ENCODE measurements at places on chromosomes 12 and 14.
A peak's percentile ranks its signal among the peaks of the same experiment; 100 is the strongest.

GRCh38 chr14:83561261-83561660 is 1968.7 kb upstream of the FLRT2 start:
- DNase-seq, result no peak

- no peak for DNase-seq
Measured at GRCh38 chr12:51009056-51009440, 17.1 kb downstream of the SLC11A2 start.

DNA sequence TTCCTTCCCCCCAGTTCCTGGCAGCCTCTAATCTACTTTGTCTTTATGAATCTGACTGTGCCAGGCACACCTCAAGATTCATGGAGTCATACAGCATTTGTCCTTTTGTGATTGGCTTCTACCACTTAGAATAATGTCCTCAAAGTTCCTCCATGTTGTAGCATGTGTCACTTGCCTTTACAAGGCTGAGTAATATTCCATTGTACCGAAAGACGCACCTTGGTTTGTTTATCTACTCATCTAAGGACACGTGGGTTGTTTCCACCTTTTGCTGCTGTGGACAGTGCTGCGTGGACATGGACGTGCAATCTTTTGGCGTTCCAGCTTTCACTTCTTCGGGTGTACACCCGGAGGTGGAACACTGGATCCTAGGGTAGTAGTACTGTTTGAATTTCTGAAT is 33.5 kb downstream of the ANAPC7 start:
- no peak for DNase-seq

GRCh38 chr12:50104417-50105366 is 884 bp downstream of the GPD1 start:
- DNase-seq, result no peak

GRCh38 chr14:45905672-45906071 is 652.7 kb upstream of the MIS18BP1 start:
- DNase-seq, result no peak

DNA sequence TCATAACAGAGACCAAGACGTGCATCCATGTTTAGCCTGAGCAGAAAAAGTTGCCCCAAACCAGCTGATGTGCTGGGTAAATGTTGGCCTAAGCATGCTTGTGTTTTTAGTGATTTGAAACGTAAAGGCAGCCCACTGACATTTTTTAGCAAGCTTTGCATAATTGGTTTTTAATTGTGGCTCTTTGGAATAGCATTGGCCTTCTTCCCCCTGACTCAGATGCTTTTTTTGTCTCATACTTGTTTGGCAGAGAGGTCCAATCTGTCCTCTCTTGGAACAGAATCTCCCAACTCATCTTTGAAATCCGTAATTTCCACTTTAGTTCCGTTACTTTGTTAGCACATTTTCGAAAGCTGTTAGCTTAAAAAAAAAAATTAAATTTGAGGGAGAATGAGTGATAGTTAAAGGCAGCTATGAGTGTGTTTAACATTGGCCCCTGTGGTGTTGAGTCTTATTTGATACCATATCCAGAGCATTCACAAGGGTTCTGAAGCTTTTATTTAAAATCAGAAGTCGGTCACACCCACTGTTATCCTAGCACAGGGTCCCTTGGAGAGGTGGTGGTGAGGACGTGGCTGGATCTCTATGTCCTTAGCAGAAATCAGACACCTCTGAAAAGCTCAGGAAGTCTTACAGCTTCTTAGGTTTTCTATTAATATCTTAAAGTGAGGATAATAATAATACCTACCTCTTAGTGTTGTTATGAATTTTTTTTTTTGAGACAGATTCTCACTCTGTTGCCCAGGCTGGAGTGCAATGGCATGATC is 15.6 kb downstream of the JDP2 start:
- DNase-seq, result no peak

- peak; percentile 73 for DNase-seq
Measured at GRCh38 chr12:13175499-13175898, 21.0 kb upstream of the EMP1 start.

DNA sequence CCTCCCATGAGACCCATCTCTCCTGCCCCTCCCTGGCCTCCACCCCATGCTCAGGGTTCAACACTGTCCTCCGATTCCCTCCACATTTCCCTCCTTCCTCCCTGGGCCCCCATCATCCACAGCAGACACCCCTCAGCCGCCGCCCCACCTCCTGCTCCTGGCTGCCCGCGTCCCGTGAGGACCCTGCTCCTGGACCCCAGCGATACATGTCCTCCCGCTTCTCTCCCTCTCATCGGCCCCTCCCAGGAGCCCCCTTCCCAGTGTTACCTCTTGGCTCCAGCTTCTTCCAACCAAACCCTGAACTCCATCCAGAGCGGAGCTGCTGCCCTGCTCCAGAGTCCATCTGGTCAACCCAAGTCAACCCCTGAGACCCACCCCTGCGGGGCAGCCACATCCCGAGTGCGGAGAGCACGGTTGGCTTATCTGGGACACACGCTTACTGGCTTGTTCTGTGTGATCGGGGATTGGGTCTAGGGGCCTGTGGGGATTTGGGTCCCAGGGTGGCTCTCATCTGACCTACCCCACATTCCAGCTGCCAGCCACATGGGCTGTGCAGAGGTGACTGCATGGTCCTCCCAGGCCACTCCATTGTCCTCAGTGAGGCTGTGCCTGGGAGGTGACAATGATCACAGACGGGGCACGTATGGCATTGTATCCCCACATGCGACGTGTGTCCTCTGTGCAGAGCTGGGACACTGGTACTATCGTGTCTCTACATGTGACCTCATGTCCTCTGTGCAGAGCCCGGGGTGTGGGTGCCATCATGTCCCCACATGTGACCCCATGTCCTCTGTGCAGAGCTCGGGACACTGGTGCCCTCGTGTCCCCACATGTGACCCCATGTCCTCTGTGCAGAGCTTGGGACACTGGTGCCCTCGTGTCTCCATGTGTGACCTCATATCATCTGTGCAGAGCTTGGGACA is 333.6 kb downstream of the ADGRD1 start:
- DNase-seq, result no peak

GRCh38 chr14:100025111-100025510 is 40.1 kb upstream of the EVL start:
- no peak for DNase-seq

DNA sequence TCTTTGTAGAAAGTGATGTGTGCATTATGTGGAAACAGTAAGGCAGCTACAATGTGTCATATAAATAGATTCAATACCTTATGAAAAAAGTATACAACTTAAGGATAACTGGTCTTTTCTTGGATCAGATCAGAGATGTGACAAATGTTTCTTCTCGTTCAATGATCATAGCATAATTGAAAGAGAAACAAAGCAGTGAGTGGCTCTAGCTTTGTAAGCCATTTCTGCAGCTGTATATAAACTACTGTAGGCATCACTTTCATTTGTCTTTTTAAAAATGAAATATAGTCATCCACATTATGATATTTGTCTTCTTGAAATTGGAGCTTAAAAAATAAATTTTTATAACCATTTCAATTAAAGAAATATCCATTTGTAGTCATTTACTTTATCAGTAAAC is 63.8 kb upstream of the LMO3 start:
- no peak for DNase-seq

GRCh38 chr12:15988983-15989755 is 78.0 kb downstream of the DERA start:
- DNase-seq, result no peak

DNA sequence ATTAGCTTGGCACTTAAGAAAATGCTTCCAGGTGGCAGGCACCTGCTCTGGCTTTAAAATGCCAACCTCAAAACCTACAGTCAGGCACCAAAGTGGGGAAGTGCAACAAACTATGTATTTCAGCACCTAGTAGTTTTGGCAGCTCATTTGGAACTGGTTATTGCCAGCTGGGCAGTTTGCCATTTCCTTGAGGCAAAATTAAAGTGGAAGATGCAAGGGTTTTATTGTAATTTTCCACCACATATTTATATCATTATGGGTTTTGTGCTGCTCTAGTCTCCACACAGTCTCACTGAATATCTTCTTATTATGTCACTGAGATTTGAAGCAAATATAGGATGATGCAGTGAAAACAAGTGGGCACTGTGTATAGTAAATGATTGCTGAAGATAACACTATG is 117.0 kb downstream of the PRKD1 start:
- DNase-seq, result peak; percentile 23

DNA sequence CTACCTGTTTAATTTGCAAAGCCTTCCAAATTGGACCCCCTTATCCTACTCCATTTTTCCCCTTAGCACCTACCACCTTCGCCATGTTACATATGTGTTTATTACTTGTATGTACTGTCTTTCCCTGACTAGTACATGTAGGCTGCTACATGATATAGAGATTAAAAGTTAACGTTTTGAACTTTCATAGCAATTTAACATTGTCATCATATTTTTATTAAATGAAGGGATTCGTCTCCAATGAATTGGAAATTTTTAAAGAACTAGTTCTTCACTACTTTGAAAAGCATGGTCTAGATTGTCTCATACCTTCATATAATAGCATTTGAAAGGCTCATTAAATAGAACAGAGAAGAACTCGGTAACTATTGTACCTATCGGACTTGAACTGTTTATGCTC is 64.9 kb upstream of the REP15 start:
- no peak for DNase-seq

DNA sequence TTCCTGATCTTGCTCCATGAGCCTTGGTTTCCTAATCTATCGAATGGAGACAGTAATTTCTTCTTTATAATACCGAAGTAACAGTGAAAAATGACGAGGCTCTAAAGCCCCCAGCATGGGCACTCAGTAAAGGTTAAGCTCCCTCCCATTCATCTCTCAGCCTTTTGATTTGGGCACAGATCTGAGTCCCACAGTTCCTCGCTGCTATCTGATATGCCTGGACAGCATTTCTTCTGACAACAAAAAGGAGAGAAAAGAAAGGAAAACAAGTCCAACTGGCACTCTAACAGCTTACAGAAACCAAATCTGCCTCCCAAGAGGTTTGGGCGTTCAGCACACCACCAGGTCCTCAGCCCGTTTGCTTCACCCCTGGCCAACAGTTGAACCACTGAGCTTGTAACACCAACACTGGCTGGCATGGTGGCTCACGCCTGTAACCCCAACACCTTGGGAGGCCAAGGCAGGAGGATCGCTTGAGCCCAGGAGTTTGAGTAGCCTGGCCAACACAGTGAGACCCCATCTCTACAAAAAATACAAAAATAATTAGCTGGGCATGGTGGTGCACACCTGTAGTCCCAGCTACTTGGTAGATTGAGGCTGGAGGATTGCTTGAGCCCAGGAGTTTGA is 19.5 kb downstream of the CCDC88C start:
- DNase-seq, result no peak

Measured in fibroblast of skin of right biceps (primary cell).